ENCODE measurements at places on chromosomes 3 and 15.

DNA sequence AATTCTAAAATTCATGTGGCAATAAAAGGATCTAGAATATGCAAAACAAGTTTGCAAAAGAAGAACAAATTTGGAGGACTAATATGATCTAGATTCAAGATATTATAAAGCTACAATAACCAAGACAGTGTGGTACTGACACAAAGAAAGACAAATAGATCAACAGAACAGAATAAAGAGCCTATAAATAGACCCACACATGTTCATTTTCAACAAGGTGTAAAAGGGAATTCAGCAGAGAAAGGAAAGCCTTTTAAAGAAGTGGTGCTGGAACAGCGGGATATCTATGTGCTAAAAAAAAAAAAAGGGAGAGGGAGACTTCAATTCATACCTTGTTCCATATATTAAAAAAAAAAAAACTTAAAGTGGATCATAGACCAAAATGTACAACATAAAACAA is 149.0 kb downstream of the WDR76 start:
- DNase-seq: no peak

GRCh38 chr15:35674873-35675781 is 129.2 kb upstream of the DPH6 start:
- DNase-seq: no peak

DNA sequence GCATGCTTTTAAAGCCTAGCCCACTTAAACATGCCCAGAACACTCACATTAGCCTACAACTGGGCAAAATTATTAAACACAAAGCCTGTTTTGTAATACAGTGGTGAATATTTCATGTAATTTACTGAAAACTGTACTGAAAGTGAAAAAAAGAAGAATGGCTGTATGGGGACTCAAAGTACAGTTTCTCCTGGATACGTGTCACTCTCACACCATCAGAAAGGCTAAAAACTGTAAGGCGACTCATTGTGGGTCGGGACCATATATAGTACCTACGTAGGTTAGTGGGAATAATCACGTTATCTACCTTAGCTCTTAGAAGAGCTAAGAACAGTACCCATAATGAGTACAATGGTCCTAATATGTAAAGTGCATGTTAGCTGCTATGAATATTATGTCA is 80.2 kb upstream of the SPATA12 start:
- no peak for DNase-seq

DNA sequence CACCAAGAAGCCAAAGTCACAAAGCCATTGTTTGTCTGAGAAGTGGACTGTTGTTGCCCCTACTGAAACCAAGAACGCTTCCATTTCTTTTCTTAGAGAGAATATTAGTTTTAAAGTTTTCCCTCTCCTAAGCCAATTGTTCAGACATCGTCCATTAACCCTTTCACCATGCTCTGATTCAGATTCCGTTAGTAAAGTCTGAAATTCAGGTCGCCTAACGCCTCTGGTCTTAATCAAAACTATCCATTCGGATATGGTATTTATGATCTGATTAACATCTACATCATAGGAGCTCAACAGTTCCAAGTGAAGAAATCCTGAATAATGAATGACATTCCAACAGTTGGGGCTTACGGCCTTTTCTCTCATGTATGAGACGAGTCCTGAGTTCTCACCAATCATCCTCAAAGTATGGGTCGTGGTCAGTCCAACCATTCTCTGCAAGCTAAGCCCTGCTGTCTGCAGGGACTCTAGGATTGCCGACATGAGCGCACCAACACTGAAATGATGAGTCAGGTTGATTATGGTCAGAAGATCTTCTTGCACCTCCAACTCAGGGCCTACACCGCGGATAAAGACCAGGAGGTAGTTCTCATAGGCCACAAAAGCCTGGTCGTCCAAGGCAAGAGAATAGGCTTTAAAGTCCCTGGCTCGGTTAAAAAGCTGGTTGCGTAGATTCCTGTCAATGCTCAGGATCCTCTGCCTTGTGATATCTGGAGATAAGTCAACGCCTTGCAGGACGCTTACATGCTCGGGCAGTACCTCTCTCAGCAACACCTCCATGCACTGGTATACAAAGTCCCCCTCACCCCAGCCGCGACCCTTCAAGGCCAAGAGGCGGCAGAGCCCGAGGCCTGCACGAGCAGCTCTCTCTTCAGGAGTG is 767 bp downstream of the EPM2AIP1 start:
- DNase-seq: no peak

GRCh38 chr3:184537885-184538665 is 23.5 kb upstream of the EPHB3 start:
- no peak for DNase-seq

- DNase-seq: no peak
Observed at GRCh38 chr3:182807061-182807460, 13.8 kb downstream of the ATP11B start.

GRCh38 chr3:179268400-179269051 is 17.6 kb upstream of the KCNMB3 start:
- no peak for DNase-seq

GRCh38 chr3:71087143-71088018 is 496.1 kb downstream of the FOXP1 start:
- DNase-seq: no peak

- DNase-seq: no peak
Observed at GRCh38 chr15:62486041-62486440, 321.0 kb upstream of the C2CD4B start.

- no peak for DNase-seq
Observed at GRCh38 chr3:141998669-141999290, 122.3 kb downstream of the ATP1B3 start.

- no peak for DNase-seq
Observed at GRCh38 chr15:62439543-62440016, 274.5 kb upstream of the C2CD4B start.

GRCh38 chr15:100372739-100373119 is 31.0 kb upstream of the ADAMTS17 start:
- DNase-seq: no peak

DNA sequence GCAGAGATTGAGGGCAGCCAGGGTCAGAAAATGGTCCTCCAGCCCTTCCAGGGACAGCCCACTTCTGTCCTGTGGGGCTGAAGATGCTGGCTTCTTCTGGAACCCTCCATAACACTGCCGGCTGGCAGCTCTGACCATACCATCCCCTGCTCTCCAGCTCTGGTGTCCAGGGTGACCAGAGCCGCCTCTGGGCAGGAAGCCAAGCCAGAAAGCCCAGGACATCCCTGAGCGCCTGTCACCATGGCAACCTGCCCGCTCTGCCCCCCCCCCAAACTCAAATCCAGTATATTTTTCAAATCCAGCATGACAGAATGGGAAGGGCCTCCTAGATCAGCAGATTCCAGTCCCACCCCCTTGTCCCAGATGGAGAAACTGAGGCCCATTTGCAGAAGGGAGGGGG is 420 bp upstream of the TMIE start:
- DNase-seq: no peak

DNA sequence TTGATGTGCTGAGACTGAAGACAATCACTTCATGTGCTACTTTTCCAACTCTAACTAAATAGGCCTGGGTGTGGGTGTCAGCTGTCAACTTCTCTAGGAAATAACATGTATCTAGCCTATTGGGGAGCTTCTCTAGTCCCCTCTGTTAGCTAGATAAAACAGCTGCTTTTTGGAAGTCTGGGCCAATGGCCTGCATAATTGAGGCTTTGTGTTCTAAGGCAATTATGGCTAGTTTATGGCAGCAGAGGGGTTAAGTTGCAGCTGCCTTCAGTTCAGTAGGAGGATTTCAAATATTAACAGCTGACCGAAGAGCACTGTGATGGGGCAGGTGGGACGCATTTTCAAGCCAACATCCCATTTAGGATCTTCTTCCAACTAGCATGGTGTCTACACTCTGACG is 6.4 kb downstream of the COL8A1 start:
- no peak for DNase-seq

- DNase-seq: no peak
Observed at GRCh38 chr15:59190291-59190690, 16.4 kb upstream of the LDHAL6B start.

GRCh38 chr3:61520966-61521628 is 40.3 kb upstream of the PTPRG start:
- DNase-seq: peak; percentile 4

DNA sequence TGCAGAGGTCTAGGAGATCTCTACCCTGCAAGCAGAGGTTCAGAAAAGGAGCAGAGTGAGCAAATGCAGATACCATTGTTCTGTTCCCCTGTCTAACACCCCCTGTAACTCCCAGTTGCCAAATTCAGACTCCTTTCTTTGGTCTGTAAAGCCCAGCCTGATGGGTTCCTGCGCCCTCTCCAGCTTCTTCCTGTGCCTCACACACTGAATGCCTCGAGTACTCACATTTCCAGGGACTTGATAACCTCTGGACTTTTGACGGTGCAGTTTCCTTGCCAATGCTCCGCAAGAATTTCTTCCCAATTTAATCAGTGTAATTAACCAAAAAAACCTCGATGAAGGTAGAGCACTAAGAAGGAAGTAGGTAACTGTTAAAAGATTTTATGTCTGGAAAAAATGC is 19.3 kb downstream of the PDE8A start:
- no peak for DNase-seq

GRCh38 chr3:158381262-158381868 is 189.6 kb upstream of the MLF1 start:
- no peak for DNase-seq

GRCh38 chr3:136485777-136486176 is 235.6 kb downstream of the PCCB start:
- no peak for DNase-seq

DNA sequence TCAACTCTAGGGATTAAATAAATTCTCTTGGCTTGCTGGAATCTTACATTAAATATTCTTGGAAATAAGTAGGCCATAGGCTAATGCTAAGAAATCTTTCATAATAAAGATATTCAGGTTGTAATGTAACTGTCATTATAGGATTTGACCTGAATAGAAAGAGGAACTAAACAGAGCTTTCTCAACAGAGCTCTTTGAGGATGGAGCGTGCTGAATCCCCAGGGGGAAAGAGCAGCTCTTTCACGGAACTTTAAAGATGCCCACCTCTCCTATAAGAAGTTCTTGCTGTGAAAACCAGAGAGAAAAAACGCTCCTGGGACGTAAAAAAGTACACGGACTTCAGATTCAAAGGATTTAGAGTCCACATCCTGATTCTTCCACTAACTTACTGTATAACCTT is 77.9 kb downstream of the NTRK3 start:
- no peak for DNase-seq

DNA sequence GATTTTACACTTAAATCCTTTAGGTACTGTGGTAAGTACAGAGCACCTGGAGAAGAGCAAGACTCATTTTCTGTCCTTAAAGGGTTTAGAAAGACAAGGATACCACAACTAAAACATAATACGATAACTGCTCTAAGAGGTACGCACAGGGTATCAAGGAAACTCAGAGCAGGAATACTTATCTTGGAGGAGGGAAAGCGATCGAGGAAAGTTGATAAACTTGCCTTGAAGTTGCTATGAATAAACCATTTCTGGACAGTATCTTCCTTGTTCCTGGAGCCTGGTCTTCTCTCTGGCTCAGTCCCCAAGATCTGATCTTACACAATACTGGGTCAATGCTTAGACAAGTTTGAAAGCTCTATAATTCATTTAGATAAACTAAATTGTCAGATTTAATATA is 17.6 kb upstream of the GATM start:
- no peak for DNase-seq

DNA sequence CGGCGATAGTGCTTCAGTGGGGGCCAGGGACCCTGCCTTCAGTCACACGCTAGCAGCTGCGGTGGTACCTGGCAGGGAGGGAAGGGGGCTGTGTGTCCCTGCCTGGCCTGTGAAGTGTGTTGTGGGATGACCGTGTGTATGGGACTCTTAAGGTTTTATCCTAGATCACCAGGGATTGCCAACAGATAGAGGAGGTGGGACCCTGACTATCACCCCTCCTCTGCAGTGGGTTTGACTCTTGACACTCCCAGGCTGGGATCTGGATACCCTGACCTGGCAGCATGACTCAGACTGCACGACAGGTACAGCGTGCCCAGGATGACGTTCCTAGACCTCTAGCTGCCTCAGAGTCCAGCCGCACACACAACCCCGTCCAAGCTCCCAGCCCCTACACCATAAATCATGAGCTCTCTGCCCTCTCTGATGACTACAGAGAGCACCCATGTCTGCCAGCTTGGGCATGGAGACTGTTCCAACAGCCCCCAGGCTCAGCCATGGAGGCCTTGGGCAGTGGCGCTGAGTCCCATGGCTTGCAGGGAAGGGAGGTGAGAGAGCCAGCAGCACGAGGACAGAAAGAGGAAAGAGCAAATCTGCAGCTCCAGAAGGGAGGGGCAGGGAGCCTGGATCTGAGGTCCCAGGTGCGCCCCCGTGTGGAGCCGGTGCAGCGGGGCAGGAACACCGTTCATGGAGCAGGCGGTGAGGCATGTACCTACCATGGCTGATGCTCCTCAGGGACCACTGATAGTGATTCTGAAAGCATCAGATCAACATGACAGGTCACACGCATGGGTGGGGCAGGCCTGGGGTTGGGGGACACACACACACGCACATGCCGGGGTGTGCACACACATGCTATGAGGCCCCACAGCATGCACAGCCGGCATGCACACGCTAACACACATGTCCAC is 71.0 kb downstream of the ADAMTS7 start:
- DNase-seq: peak; percentile 58

GRCh38 chr3:45029661-45030060 is 3.6 kb downstream of the CLEC3B start:
- DNase-seq: no peak

All from stimulated activated CD4-positive, alpha-beta T cell treated with anti-CD3 and anti-CD28 coated beads, Interleukin-12 subunit alpha, Interleukin-12 subunit beta, amount 100 ng/mL, for 4 hours (primary cell).